ENCODE measurements at places on chromosomes 7 and 10.

DNA sequence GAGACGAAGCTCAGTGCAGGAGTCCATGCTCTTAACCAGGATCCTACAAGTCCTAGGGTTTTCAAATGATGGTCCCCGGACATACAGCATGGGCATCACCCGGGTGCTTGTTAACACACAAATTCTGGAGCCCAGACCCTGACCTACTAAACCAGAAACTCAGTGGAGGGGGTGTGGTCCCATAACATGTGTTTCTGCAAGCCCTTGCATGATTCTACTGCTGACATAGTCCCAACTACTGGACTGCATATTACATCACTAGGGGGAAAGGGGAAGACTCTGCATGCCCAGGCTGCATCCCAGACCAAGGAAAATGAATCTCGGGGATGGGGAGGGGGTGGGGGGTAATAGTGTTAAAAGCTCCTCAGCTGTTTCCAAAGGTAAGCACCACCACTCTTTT, 40.3 kb downstream of the GRB10 start:
- no peak for DNase-seq

DNA sequence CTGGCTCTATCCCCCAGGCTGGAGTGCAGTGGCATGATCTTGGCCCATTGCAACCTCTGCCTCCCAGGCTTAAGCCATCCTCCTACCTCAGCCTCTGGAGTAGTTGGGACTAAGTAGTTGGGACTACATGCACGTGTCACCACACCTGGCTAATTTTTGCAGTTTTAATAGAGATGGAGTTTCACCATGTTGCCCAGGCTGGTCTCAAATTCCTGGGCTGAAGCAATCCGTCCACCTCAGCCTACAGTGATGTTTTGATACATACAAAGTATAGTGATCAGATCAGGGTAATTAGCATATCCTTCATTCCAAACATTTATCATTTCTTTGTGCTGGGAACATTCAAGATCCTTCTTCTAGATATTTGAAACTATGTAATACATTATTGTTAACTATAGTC, 22.5 kb upstream of the TNKS2 start:
- DNase-seq, result no peak

DNA sequence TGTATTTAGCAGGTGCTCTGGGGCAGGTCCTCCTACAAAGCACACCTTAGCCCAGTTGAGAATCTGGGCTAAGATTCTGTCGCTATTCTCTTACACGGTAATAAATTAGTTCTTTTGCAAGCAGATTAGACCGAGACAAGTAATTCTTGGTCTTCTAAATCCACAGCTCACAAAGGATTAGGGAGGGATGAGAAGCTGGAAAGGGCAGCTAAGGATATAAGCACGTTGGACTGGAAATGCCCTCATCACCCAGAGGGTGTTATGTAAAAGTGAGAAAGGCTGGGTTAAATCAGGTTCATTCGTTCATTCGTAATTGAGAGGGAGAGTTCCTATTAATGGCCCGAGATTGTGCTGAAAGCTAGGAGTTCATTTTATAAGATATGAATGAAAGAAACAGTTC, 41.8 kb downstream of the PFKFB3 start:
- DNase-seq, result no peak

- DNase-seq, result no peak
Measured at GRCh38 chr10:66925896-66926715, at the start of gene LRRTM3. Gene LRRTM3 (plus strand): TSS chr10:66926036.

DNA sequence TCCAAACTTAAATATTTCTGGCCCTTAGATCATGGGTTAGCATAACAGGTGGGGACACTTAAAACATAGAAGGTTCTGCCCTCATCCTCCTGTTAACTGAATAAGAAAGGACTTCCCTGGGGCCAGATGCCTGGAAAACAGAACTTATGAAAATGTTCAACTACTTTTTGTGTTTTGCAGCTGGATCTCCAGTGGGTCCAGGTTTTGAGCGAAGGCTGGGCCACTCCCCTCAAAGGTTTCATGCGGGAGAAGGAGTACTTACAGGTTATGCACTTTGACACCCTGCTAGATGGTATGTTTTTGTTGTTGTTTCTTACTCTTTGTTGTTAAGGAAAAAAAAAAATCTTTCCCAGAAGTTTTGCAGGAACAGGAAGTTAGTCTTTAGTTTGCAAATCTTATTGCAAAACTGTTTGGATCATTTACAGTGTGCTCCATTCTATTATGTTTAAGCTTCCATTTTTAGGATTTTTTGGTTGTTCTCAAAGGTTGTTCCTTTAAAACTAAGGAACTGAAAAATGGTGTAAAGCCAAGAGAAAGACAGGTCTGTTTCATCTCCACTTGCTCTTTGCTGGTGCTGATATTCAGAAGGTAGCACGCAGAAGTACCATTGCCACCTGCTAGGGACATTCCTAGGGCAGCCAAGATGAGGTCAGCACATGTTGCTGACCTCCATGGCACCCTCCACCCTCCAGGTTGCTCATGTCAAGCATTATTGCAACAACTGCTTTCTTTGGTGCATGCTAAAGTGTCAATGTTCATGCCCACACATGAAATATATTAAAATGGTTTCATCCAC, 56.1 kb downstream of the PAPSS2 start:
- DNase-seq, result no peak

DNA sequence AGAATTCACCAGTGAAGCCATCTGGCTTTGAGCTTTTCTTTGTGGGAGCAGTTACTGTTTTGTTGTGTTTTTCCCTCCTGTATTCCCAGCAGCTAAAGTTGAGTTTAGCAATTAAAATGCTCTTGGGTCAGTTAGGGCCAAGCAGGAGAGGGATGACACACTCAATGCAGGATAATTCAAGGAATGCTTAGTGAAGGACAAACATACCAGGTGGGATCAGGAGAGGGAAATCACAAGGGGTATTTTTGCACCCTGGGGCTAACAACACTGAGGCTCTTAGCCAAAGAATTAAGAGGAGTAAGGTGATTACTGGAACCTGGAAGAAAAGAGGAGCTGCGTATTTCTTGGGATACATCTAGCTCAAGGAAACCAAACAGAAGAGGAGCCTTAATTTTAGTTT, 82.4 kb upstream of the KCND2 start:
- no peak for DNase-seq

All from stimulated activated CD4-positive, alpha-beta T cell treated with anti-CD3 and anti-CD28 coated beads, Interleukin-1b, Interleukin-23, amount 100 ng/mL, for 24 hours (primary cell).